ENCODE measurements at places on chromosomes 12 and 14.

DNA sequence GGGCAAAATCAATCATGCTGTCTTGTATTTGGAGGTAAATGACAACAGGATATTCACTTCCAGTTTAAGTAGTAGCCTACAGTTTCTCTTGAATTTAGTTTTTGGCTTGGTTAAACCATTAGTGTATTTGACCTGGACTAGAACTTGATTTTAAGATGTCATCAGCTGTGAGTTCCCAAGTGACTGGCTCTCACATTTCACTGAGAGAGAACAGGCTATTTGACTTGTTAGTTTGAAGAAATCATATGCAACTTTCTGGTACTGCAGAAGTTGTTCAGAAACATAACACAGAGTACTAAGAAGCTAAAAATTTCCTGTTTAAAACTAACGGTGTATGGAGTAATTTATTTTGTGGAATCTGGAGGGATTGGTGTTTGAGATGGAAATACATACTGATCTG, 22.3 kb downstream of the MNAT1 start:
- no peaks in the 10 kb centered on the region for H3K27me3 ChIP-seq
- H3K4me1 ChIP-seq: peaks cover 7% of the 10 kb centered on the region
- no peaks in the 10 kb centered on the region for H3K36me3 ChIP-seq
- H3K27ac ChIP-seq: no peak overlapping the region

DNA sequence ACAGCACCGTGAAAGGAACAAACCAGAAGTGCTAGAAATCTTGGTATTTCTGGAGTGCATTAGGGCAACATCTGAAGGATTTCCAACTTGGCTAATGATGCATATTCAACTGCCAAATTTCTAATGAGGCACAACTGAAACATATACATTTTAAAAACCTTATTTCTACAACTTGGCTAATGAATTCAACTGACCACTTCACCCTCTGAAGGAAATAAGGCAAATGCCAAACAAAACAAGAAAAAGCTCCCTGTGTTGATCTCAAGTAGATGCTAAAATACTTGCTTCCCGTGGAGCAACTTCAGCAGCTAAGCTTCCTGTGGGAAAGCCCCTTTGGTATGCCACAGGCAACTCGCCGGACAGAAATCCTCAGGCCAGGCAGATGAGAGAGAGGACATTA, 167.1 kb downstream of the TTC7B start:
- no peak overlapping the region for H3K27ac ChIP-seq
- no peaks in the 10 kb centered on the region for H3K4me1 ChIP-seq
- no peaks in the 10 kb centered on the region for H3K27me3 ChIP-seq
- no peak overlapping the region for H3K4me3 ChIP-seq

DNA sequence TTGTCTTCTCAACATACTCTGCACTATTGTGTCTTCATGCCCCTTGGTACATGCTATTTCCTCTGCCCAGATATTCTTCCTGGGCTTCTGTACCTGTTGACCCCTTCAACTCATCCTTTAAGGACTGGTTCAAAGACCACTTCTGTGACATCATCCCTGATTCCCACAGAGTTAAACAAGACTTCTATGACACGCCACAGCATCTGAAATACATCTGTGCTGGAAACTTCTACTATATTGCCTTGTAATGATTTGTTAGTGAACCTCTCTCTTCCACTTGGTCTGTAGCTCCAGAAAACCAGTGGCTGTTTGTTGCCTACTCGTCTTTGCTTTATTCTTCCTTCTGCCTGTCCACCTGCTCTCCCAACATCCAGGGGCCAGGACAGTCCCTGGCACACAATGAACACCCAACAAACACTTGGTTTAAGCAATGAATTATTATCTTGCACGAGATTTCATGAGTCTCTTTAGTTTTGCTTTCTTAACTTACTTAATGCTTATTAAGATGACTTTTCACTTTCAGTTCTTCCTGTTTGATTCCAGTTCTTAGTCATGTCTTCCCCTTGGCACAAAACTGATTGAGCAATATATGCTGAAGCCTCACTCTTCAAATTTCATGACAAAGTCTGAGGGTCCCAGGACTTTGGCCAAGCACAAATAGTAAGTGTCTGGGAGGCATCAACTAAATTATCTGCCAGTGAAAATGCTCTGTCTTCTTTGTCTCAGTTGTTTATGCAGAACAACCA, 485.9 kb downstream of the APAF1 start:
- no peak overlapping the region for H3K4me3 ChIP-seq
- no peaks in the 10 kb centered on the region for H3K36me3 ChIP-seq
- no peaks in the 10 kb centered on the region for H3K4me1 ChIP-seq
- H3K27me3 ChIP-seq: no peaks in the 10 kb centered on the region
- no peak for DNase-seq

DNA sequence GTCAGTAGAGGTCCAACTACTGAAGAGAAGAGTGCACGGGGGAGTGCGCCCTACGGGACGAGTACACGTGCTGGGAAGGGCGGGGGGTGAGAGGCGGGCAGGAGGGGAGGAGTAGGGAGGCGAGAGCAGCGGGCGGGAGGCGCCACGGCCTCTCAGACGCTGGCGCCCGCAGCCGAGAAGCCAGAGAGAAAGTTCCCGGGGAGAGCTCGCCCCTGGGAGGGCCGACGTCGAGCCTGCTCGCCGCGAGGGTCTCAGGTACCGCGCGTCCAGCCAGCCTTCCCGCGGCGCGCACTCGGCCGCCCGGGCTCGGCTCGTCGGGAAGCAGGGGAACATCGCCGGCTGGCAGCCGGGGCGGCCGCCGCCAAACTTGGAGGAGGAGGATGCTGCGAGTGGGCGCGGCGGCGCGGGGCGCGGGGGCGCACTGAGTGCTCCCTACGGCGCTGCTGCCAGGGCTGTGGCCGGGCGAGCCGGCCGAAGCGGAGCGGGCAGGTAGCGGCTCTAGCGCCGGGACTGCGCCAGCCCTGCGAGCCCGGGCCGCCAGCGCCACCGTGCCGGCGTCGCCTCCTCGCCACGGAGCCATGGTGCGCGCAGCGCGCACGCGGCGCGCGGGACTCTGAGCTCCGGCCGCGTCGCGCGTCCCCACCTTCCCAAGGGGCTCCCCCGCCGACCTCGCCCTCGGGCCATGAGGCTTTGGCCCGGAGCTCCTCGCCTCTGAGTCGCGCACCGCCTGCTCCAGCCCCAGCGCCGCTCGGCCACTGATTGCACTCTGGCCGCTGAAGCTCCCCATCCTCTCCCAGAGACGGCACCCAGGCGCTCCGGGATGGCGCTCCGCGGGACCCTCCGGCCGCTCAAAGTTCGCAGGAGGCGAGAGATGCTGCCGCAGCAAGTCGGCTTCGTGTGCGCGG, at the start of gene SLC24A4:
SLC24A4 (plus strand) TSS at position 155 of the 905 bp plus-strand sequence; CDS start at position 821, 666 bp downstream.
- H3K27ac ChIP-seq: no peak within 1 kb of the TSS
- H3K4me1 ChIP-seq: peaks cover 6% of the 10 kb centered on the region
- peaks cover 4% of the 10 kb centered on the region for H3K27me3 ChIP-seq
- no peak for DNase-seq

- H3K27me3 ChIP-seq: no peaks in the 10 kb centered on the region
- H3K4me1 ChIP-seq: peaks cover 4% of the 10 kb centered on the region
- DNase-seq: no peak
- no peak overlapping the region for H3K27ac ChIP-seq
- H3K36me3 ChIP-seq: no peaks in the 10 kb centered on the region
- no peak overlapping the region for H3K4me3 ChIP-seq
Measured at GRCh38 chr14:55713486-55713885, 133.5 kb downstream of the KTN1 start.

- H3K36me3 ChIP-seq: no peaks in the 10 kb centered on the region
- no peak for DNase-seq
- no peaks in the 10 kb centered on the region for H3K4me1 ChIP-seq
- H3K27me3 ChIP-seq: no peaks in the 10 kb centered on the region
Measured at GRCh38 chr14:101374373-101375338, 186.6 kb upstream of the DIO3 start.

- no peak for DNase-seq
- H3K4me1 ChIP-seq: no peaks in the 10 kb centered on the region
- H3K27ac ChIP-seq: no peak overlapping the region
- H3K4me3 ChIP-seq: no peak overlapping the region
Measured at GRCh38 chr12:95829395-95829794, 29.4 kb upstream of the SNRPF start.

- no peak overlapping the region for H3K4me3 ChIP-seq
- no peaks in the 10 kb centered on the region for H3K4me1 ChIP-seq
- no peak for DNase-seq
- H3K36me3 ChIP-seq: no peaks in the 10 kb centered on the region
- H3K27ac ChIP-seq: no peak overlapping the region
Measured at GRCh38 chr12:88844426-88844825, 264.2 kb upstream of the KITLG start.

- H3K36me3 ChIP-seq: no peaks in the 10 kb centered on the region
- H3K27ac ChIP-seq: no peak overlapping the region
- H3K27me3 ChIP-seq: no peaks in the 10 kb centered on the region
- H3K4me3 ChIP-seq: no peak overlapping the region
- no peaks in the 10 kb centered on the region for H3K4me1 ChIP-seq
Measured at GRCh38 chr14:64324895-64325294, 30.7 kb upstream of the ESR2 start.

DNA sequence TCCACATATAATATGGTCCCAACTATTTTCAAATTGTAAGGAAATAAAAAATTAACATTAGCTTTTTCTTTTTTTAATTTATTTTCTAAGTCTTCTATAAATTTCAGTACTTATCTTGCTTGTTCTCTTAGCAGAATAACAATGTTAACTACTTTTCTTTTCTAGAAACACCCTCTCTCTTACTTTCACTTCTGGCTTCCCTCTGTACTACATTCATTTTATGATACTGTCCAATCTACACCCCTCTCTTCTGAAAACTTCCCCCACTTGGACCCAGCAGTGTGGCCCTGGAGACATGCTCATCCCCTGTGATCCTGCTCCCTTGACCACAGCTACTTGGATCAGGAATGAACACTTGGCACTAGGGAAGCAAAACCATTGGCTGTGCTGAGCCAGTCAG, 15.7 kb downstream of the SGPP1 start:
- H3K27ac ChIP-seq: no peak overlapping the region
- H3K36me3 ChIP-seq: peaks cover 16% of the 10 kb centered on the region
- no peak overlapping the region for H3K4me3 ChIP-seq
- no peaks in the 10 kb centered on the region for H3K27me3 ChIP-seq
- DNase-seq: no peak
- peaks cover 20% of the 10 kb centered on the region for H3K4me1 ChIP-seq

GRCh38 chr12:6083601-6084000, 40.9 kb downstream of the VWF start:
- H3K27ac ChIP-seq: no peak overlapping the region
- H3K27me3 ChIP-seq: no peaks in the 10 kb centered on the region
- H3K36me3 ChIP-seq: no peaks in the 10 kb centered on the region
- no peak overlapping the region for H3K4me3 ChIP-seq
- DNase-seq: no peak

GRCh38 chr12:109513977-109514376, 36.5 kb downstream of the UBE3B start:
- H3K4me3 ChIP-seq: no peak overlapping the region
- peaks cover 14% of the 10 kb centered on the region for H3K36me3 ChIP-seq
- no peak overlapping the region for H3K27ac ChIP-seq
- no peak for DNase-seq
